ENCODE measurements at places on chromosomes 2 and 18.

- DNase-seq, result no peak
Measured at GRCh38 chr2:99939135-99939534, 203.3 kb downstream of the AFF3 start.

DNA sequence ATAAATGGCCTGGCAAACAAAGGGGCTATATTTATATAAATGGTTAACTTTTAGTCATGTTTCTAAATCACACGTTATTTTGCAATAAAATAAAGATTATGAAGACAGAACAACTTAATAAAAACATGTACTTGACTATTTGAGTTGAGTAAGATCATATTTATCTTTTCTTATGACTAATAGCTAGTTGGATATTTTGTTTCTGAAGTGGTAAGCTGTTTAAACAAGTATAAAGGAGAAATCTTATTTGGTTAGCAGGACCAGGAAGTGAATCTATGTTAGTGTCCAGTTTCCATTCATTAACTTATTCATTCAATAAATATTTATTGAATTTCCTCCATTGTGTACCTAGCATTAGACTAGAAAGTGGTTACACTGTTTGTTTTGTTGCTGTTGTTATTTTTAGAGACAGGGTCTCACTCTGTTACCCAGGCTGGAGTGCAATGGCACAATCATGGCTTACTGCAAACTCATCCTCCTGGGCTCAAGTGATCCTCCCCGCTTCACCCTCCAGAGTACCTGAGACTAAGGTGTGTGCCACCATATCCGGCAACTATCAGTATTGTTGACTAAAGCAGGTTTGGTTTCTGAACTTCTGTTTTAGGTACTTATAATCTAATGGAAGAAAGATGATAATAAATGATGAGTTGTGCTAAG, 312.6 kb downstream of the DPP10 start:
- no peak for DNase-seq

DNA sequence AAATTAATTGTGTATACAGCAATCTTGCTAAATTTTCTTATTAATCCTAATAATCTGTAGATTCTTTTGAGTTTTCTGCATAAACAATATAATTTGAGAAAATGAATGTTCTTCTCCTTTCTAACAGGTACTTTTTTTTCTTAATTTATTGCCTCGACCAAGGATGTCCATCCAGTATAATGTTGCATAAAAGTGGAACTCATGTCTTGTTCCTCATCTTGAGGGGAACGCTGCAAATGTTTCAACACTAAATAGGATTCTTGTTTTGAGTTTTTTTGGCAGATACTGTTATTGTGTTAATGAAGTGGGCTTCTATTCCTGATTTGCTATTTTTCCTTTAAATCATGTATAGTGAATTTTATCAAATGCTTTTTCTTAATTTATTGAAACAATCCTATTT, 244.4 kb upstream of the REV1 start:
- no peak for DNase-seq

- no peak for DNase-seq
Measured at GRCh38 chr18:2827061-2827460, 19.7 kb upstream of the EMILIN2 start.

- DNase-seq, result peak; percentile 27
Measured at GRCh38 chr2:73175663-73176204, 26.6 kb upstream of the NOTO start.

DNA sequence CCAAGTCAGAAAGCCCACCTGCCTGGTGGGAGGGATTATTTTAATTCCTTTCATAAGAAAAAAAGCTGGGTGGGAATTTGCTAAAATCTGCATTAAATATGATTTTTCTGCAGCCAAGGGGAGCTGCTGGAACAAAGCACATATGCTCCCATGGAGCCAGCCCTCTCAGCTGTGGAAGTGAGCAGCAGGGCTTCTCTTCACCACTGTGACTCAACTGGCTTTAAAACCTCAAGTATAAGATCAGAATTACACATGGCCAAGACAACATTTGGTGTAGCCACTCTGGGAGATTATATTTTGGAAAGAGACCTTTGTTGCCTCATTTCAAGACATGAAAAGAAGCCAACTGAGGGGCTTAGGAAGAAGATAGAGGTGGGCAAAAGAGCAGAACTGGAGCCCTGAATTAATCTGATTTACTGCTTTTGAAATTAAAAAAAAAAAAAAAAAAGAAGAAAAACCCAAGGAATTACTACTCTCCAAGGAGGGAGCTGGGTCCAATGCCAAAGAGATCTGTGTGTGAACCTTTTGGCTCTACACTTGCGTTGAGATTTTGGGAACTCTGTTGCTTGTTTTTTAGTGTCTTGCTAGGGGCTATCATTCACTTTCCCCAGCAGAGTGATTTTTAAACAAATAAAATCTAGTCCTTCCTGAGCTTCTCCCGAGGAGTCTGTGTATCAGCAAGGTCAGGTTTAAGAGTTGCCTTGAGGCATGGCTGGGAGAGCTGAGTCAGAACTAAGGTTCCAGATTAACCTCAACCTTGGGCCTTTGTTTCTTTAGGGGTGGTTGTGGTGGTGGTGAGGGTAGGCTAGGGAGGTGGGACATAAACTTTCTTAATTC, 6.0 kb downstream of the LHCGR start:
- DNase-seq, result no peak

GRCh38 chr18:4839639-4840038, 357.4 kb downstream of the AKAIN1 start:
- no peak for DNase-seq

DNA sequence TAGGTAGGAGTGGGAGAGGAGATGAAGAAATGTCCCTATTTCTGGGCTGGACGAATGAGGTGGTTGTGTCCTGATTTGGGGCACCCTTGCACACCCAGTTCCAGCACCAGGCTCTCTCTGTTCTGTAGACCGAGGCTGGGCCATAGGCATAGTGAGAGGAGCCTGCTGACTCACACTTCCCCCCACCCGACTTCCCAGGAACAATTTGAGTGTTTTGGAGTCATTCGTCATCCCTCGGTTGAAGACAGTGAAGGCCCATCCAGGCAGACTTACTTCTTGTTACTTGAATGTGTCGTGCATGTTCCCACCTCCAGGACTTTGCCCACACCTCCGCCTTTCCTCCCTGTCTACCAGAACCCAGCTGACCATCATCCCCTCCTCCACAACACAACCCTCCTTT, 179.1 kb downstream of the HAUS1 start:
- no peak for DNase-seq

DNA sequence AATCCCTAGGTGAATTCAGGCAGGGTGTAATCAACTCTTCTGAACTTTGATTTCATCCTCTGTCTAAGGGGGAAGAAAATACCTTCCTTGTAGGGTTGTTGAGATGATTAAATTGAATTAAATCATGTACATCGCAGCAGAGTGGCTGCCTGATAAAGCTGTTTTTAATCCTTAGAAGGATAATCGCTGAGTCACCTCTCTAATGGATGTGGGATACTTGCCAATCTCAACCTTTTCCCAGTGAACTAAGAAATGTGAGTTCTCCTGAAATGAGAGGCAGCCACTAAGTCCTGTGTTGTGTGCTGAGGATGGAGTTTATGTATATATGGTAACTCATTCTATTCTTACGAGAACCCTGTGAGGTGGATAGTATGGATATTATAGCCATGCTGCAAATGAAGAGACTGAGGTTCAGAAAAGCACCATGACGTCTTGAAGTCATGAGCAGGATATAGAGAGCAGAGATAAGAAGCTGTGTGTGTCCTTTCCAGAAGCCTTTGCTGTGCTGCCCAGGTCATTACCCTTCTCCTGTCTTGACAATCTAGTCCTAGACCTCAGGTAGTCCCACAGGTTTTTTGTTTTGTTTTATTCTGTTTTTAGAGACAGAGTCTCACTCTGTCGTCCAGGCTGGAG, 93.3 kb downstream of the HNRNPLL start:
- DNase-seq, result no peak

DNA sequence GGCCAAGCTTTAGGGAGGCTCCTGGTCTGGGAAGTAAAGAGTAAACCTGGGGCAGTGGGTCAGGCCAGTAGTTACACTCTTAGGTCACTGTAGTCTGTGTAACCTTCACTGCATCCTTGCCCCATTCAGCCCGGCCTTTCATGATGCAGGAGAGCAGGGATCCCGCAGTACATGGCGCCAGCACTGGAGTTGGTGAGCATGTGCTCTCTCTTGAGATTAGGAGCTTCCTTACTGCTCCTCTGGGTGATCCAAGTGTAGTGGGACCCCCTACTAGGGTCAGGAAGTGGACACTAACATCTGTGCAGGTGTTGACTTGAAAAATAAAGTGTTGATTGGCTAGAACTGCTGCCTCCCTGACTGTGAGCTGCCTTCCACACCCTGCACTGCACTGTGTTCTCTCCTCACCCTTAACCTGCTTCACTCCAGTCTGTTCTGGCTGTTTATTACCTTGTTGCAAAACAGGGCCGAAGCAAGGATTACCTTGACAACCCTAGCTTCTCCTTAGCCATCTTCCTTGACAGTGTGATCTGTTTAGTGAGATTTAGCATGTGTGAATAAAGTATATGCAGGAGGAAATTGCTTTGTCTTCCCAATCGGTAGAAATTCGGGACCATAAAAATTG, 5.2 kb downstream of the RETREG2 start:
- no peak for DNase-seq

DNA sequence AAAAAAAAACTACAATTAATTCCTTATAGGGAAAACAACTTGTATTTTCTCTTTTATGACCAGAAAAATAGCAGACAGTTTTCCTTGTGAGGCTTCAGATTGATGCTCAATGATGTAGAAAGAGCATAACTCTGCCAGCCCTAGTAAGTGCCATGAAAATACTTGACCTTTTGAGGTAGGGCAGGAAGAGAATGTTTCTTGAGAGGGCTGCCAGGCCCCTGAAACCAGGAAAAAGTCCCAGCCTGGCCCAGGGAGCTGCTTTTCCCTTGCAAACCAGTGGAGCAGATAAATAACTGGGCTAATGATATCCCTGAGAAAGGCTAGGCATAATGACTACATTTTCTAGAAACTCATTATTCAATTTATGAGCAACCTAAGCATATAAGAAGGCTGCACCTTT, 126.8 kb downstream of the SLC8A1 start:
- no peak for DNase-seq

GRCh38 chr2:182767578-182767977, 51.5 kb downstream of the DNAJC10 start:
- no peak for DNase-seq

DNA sequence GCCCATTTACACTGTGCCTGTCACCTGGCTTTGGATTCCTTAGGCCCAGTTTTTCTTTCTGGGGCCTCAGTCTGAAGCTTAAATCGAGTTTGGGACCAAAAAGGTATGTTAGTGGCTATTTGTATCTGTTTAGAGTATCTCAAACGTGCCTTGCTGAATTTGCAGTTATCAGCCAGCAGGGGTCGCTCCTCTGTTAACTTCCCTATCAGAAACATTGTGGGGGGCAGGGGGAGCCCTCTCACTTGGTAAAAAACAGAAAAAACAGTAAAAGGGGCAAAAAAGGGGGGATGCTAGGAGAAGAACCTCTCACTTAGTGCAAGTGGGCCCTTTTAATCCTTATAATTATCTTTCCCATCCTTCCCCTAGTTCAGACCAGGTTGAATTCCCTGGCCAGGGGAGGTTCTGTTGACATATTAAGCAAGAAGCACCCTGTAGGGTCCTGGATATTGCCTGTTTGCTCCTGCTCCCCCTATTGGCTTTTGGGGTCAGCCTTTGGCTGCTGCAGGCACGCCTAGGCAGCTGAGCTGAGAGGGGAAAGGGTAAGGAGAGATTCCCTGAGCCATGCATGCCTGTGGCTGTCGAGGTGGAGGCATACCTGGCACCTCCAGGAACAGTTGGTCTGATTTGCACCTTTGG, 8.8 kb upstream of the IFIH1 start:
- DNase-seq, result no peak

GRCh38 chr2:141557329-141558095, 573.3 kb downstream of the LRP1B start:
- DNase-seq, result no peak

- no peak for DNase-seq
Measured at GRCh38 chr18:55861266-55861665, 273.3 kb upstream of the TCF4 start.

DNA sequence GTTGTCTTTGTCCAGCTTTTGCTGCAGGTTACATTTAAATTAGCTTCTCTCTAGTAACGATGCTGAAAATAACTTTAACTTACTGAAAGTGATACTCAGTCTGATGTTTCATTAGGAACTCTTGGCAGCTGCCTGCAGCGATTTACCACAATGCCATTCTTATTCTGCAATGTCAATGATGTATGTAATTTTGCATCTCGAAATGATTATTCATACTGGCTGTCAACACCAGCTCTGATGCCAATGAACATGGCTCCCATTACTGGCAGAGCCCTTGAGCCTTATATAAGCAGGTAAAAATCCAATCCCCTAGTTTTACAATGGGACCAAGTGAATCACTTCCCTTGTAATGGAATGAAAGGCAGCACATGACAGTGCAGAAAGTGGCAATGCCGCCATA, 16.3 kb upstream of the MFF start:
- DNase-seq, result no peak

- no peak for DNase-seq
Measured at GRCh38 chr2:16226943-16227664, 286.8 kb downstream of the MYCN start.

GRCh38 chr2:73938718-73939352, 12.2 kb downstream of the DGUOK start:
- DNase-seq, result no peak

DNA sequence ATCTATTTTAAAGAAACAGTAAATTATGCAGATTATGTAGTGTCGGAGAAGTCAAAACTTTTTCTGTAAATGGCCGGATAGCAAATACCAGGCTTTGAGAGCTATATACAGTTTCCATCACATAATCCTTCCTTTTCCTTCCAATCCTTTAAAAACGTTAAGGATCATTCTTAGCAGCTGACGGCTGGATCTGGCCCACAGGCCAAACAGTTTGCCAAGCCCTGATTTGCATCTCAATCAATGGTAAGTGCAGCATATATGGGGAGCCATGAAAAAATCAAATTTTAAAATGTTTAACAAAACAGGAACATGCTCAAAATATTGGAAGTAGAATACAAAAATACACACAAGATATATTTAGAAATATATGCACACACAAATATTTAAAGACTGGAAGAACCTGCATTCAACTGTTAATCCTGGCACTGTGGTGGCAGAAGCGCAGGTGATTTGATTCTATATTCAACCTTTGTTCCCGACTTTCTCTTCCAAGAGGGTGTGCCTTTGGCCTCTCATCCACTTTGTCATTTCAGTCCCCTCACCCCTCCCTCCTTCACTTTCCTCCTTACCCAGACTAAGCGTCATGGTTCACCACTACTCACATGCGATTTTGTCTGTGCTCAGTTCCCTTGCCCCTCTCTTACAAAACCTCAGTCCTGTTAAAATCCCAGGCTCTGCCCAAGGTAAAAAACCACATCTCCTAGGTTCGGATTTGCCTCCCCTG, 27.3 kb downstream of the NDUFA10 start:
- DNase-seq, result no peak

DNA sequence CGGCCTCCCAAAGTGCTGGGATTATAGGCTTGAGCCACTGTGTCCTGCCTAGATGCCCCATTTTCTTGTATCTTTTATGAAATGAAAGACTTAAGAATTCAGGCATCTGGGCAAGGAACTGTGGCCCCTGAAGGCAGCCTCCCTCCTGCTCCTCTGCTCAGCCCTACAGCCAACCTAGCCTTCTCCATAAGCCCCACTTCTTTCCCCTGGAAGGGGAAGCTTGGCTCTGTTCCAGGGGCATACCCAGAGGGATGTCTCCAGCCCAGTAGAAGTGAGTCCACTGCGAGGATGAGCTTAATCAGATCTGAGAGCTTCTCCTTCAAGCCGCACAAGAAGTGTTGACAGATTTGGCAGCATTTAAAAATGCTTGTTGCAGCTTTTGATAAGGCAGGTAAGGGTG, 39.7 kb downstream of the RHOB start:
- DNase-seq, result no peak
